ENCODE measurements at places on chromosomes 7 and 10. TPM values are rescaled to one million over a fixed set of nuclear protein-coding genes. Genes with fewer than 3 reads are reported as not detected.

The HNRNPF gene
- total RNA-seq: 103 TPM

DNA sequence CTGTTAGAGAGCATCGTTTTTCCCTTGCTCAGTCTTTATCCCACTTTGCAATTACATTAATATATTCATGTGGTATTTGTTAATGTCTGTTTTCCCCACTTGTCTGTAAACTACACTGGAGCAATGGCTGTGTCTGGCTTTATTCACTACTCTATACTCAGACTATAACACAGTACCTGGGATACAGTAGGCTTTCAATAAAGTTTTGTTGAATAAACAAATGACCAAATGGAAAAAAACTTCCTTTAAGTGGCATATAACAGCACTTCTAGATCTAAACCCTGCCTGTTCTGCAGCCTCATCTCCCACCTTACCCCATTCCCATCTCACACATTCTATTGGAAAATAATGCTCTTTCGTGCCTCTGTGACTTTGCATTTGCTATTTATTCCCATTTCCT, 57.3 kb upstream of the SPOCK2 start:
- H3K36me3 ChIP-seq: no peaks in the 10 kb centered on the region
- no peaks in the 10 kb centered on the region for H3K27me3 ChIP-seq
- H3K4me1 ChIP-seq: no peaks in the 10 kb centered on the region
- DNase-seq: no peak

DNA sequence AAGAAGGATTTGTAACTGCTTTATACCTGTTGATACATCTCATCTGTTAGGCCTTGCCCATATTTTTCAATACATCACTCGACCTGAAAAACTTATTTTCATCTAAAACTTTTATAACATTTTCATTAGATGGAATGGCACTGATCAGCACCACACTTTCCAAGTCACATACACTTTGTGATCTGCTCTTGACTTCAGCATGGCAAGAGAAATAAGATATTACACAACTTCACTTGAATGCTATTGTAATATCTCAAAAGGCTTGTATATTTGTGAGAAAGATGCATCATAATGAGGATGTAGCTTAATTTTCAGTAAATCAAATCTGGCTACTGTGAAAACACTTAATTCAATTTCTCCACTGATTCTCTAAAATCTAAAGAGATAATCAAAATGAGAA, 126.2 kb downstream of the MICU1 start:
- no peak overlapping the region for H3K27ac ChIP-seq
- H3K4me1 ChIP-seq: no peaks in the 10 kb centered on the region
- no peak for DNase-seq
- H3K4me3 ChIP-seq: no peak overlapping the region

GRCh38 chr10:29841724-29842649, 207.2 kb upstream of the SVIL start:
- no peak overlapping the region for H3K4me3 ChIP-seq
- DNase-seq: peak; percentile 80
- peaks cover 4% of the 10 kb centered on the region for H3K4me1 ChIP-seq
- H3K27me3 ChIP-seq: no peaks in the 10 kb centered on the region
- no peak overlapping the region for H3K27ac ChIP-seq
